ENCODE measurements at places on chromosomes 2 and 18.

- no peak for DNase-seq
Observed at GRCh38 chr2:61419129-61419528, 51.8 kb downstream of the USP34 start.

DNA sequence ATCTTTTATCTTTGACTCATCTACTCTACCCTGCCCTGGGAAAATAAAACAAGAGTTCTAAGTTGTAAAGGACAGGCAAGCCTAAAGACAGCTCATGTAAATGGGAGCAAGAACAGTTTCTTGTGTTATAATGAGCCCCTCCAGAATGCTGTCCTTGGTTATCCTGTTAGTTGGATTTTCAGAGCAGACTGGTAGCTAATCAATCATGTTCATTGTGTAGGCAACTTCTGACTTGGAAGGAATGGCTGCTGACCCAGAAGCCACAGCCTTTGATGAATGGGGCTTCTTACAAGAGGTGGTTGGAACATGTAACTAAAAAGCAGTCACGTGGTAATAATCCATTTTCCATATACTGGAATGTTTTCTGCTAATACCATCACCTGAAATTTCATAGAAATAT is 254.2 kb downstream of the AGPS start:
- no peak for DNase-seq

DNA sequence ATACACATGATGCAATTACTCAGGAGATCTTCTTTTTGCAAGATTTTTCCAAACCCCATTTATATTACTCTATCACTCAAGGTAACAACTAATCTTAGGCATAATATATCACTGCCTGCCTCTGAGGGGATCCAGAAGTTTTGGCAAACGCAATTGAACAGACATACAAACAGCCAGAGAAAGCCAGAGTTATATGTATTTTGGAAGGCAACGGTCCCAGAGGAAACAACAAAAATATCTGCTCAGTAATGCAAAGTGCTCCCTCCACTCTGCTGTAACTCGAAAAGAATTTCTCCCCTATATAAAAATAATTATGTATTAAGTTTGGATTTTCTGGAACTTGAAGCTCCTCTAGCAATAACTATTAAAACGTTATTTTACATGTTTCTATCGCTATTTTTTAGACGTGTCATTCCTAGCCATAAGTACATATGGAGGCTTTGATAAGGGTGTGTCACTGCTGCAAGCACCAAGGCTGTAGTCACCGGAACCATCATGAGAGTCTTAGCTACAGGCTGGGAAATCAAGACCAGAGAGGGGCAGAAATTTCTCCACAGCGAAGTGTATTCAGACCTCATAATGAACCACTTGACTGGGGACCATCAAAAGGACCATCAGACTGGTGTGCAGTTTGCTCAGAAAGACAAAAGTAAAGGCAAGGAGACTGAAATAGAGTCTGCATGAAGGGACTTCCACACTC is 3.7 kb upstream of the GKN1 start:
- DNase-seq, result no peak

DNA sequence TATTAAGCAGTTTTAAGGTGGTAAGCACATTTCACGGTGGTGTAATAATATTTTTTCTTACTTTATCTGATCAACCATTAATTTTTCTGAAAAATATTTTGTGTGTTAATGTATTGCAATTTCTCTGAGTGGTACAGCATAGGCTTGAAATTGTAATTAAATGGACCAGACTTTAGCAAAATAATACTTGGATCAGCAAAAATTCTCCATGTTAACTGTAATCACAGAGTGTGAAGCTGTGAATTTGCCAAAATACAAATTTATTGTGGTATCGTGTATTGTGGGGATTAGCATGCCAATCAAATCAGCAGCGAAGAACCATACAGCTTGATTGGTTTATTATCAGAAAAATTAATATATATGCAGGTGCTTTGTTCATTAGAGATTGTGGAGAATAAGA is 1088.9 kb upstream of the GYPC start:
- DNase-seq, result no peak

DNA sequence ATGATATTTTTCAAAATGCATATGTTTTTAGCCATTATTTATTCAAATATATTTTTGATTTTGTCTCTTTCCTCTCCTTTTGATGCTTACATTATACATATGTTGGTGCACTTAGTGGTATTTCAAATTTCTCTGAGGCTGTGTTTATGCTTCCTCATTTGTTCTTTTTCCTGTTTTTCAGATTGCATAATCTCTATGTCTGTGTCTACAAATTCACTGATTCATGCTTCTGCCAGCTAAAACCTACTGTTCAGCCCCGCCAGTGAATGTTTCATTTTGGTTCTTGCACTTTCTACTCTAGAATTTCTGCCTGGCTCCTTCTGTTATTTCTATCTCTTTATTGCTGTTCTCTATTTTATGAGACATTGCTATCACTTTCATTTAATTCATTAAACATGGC is 951.7 kb upstream of the CNTNAP5 start:
- no peak for DNase-seq

DNA sequence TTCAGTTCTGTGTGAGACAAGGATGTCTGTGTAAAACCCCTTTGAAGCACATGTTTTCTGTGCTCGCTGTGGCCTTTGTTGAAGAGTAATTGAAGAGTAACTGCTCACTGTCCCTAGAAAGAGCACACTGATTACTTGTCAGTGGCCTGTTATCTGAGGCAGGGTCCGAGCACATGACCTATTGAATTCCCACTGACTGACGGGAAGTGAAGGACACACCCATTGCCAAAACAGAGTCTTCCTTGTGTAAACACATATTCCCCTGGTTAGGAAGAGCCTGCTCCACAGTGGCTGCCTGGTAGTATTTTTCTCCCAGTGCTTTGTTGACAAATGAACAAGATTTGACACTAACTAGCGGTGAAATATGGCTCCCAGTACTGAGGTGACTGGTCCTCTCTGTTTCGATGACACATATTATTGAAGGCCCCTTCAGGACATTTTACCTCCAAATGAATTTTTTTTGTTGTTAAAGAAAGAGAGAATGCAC is 148.5 kb upstream of the GYPC start:
- DNase-seq, result no peak

DNA sequence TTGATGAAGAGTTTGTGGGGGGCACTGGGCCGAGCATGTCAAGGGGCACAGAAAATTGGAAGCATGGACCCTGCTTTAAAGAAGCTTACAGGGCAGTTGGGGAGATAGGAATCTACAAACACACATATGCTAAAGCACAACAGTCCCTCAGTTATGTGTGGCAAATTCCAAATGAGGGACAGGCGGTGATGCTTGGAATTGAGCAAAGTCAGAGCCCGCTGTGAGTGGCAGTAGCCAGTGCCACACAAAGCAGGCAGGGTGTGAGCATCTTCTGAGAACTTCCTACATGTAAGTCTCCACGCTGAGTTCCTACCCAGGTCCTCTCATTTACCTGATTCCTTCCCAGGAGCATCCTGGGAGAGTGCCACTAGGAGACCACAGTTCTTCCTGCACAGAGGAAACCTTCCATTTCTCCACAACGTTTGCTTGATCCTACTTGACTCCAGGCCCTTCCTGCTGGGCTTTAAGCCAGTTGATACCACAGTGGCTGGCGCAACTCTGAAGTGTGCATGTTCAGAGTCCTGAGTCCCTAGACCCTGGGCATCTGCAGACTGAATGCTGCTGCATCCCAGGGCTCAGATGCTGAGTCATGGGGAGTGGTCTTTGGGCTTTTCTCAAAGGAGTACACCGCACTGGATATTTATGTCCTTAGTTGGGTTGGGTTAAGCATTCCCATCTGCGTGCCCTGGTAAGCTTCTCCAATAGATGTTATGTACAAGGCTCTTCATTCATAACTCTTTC is 287.3 kb upstream of the REV1 start:
- no peak for DNase-seq

GRCh38 chr2:57891086-57891712 is 155.4 kb upstream of the VRK2 start:
- DNase-seq, result no peak

GRCh38 chr2:217622205-217623060 is 380.4 kb downstream of the TNS1 start:
- peak; percentile 23 for DNase-seq

DNA sequence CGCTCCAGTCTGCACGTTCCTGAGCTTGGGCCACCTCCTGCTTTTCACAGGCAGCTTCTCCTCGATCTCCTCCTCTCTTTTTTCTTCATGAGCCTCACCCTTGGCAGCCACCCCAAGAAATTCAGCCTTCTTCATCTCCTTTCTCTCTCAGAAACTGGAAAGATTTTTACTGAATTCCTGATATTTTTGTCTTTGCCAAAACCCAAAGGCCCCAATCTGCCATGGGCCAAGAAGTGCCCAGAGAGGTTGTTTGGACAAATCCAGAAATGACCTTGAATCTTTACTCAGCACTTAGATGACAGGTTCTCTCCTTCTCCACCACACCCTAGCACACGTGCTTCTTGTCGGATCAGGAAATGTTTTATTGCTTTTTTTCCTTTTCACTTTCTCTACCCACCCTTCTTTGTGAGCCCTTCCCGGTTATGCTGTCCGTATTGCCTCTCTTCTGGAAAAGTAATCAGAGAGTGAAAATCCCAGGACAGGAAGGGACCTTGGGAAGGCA is 134.5 kb upstream of the TNP1 start:
- no peak for DNase-seq

- DNase-seq, result no peak
Observed at GRCh38 chr18:73478191-73478590, 610.4 kb upstream of the NETO1 start.

DNA sequence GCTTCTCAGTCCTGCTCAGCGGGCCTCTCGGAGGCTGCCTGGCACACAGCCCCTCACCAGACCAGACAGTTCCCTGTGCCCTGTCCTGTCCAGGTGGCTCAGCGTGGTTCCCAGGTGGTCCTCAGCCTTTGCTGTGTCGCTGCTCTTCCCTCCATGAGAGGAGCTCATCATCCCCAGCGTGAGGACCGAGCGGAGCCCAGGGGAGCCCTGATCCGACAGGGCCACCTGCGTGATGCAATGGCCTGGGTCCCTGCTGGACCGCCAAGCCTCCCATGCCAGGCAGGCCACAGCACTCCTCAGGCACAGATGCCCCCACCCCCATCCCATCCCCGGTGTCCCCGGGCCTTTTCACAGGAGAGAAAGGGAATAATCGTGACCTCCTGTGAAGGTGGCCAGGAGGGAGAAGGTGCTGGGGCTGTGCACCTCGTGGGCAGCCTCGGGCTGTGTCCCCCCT is 4.3 kb downstream of the GPC1 start:
- no peak for DNase-seq

DNA sequence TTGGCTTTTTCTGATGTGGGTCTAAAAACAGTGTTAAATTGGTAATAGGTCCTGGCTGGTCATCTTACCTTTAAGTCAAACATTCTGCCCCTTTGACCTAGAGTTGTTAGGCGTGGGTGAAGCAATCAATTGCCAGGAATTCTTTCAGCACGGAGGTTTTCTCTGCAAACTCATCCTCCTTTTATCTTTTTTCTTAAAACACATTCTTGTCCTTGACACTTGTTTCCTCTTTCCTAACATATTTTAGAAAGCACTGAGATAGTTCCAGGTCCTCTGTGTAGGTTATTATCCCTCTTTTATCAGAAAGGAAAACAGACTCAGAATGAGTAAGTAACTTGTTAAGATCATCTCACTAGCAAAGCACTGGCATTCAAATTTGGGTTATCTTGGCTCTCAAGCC is 18.6 kb upstream of the AP1S3 start:
- no peak for DNase-seq

DNA sequence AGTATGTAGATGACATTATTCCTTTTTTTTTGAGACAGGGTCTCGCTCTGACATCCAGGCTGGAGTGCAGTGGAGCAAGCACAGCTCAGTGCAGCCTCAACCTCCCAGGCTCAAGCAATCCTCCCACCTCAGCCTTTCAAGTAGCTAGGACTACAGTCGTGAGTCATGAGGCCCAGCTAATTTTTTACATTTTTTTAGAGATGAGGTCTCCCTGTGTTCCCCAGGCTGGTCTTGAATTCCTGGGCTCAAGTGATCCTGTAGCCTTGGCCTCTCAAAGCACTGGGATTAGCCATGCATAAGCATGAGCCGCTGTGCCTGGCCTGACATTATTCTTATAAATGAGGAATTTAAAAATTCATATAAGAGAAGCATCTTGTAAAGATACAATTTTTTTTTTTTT is 86.9 kb downstream of the FAM117B start:
- no peak for DNase-seq

DNA sequence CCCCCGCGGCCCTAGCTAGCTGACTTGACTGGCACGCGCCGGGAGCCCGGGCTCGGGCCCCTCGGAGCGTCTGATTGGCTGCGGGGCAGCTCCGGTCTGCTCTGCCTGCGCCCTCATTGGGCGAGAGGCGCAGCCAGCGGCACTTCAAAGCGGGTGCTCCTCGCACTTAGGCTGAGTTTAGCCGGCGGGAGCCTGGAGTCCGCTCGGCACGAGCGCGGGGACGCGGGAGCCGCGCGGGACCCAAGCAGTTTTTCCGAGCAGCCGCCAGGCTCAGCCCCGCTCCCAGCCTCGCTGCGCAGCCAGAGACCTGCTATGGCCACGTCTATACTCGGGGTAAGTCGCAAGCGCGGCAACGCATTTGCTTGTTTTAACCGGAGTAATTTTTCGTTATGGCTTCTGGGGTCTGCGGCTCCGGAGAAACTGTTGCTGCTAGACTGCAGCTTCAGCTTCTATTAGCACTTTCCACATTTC is at the start of gene SP9:
Gene SP9, plus strand, starts transcription at position 174 of the 471 bp plus-strand sequence. Its CDS starts 139 bp downstream, at position 313.
- peak; percentile 90 for DNase-seq

GRCh38 chr2:133643863-133644262 is 75.6 kb upstream of the NCKAP5 start:
- no peak for DNase-seq

DNA sequence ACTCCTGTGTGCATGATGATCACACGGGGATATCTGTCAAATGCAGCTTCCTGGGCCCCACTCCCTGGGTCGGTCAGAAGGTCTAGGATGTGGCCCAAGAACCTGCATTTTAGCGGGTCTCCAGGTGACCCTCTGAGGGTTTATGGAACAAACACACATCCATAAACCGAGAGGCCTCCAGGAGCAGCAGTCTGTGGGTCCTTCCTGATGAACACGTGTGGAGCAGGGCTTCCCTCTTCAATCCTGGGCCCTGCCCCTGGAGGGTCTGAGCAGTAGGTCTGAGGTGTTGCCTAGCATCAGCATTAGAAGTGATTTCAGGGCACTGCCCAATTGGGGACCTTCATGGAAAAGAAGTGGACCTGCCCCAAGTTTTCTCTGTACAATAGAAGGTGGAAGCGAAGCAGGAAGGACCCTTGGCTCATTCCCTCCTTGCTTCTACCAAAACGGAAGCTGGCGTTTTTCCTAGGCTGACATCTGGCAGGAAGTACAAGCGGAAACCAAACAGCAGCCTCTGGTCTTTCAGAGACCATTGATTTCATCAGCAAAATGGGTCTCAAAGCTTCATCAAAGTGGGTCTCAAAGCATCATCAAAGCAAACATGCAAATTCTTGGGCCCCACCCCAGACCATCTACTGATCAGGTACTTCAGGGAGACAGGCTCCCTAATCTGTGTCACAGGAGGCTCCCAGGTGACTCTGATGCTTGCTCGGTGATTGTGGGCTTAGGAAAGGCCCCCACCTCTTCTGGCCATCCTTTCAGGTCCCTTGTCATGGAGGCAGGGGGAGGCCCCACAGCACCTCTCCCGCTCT is 30.7 kb downstream of the INO80C start:
- no peak for DNase-seq

- no peak for DNase-seq
Observed at GRCh38 chr2:8676921-8677645, 4.8 kb upstream of the ID2 start.

- peak; percentile 55 for DNase-seq
Observed at GRCh38 chr2:179443180-179443579, 178.5 kb upstream of the SESTD1 start.
